ENCODE measurements at places on chromosomes 7 and 10.

GRCh38 chr7:78636727-78637126, 816.7 kb downstream of the MAGI2 start:
- DNase-seq: no peak

GRCh38 chr7:29106669-29106988, 39.7 kb downstream of the CPVL start:
- no peak for DNase-seq

GRCh38 chr7:128398016-128398840, 11.6 kb downstream of the IMPDH1 start:
- DNase-seq: no peak

DNA sequence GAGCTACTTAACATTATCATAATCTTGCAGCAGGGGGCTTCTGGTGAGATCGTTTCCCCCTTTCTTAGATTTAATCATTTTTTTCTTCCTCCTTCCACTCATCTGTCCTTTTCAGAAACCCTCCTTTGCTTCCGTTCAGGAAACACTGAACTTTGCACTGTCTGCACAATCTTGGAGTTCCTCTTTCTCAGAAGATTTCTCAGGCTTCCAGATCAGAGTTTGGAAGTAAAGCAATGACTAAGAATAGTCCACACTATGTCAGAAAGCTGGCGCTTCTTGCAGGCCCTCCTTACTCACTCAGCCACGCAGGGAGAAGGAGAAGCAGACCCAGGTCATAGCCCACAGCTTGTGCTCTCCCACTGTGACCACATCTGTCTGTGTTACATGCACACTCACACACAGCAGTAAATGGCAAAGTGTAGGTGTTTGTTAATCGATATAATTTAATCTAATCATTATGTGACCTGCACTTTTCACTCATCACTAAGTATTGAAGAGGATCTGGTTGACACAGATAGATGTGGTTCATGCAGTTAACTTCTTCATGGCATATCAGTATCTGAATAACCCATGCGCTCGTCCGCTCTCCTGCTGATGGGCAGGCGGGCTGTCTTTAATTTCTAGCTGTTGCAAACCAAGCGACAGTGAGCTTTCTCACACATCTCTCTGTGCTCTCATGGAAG, 30.2 kb downstream of the ALOX5 start:
- DNase-seq: no peak

Data from activated T-helper 1 cell treated with anti-CD3 and anti-CD28 coated beads, Interleukin-12 subunit alpha, Interleukin-12 subunit beta, Interleukin-2, Interleukin-4 antibody, amounts not matched to agents 30 ng/mL and 10 ng/mL and 1 ng/mL, durations not matched to agents 14 hours and 24 hours and 36 hours (primary cell).